ENCODE measurements at places on chromosomes 6 and 20.

- DNase-seq = no peak
Observed at GRCh38 chr6:148973538-148974208, 226.8 kb downstream of the UST start.

- DNase-seq = no peak
Observed at GRCh38 chr20:4896971-4897497, 104.3 kb downstream of the SLC23A2 start.

- DNase-seq = no peak
Observed at GRCh38 chr6:163753430-163753829, 338.9 kb downstream of the QKI start.

- no peak for DNase-seq
Observed at GRCh38 chr20:58511861-58512260, 3.3 kb downstream of the APCDD1L start.

DNA sequence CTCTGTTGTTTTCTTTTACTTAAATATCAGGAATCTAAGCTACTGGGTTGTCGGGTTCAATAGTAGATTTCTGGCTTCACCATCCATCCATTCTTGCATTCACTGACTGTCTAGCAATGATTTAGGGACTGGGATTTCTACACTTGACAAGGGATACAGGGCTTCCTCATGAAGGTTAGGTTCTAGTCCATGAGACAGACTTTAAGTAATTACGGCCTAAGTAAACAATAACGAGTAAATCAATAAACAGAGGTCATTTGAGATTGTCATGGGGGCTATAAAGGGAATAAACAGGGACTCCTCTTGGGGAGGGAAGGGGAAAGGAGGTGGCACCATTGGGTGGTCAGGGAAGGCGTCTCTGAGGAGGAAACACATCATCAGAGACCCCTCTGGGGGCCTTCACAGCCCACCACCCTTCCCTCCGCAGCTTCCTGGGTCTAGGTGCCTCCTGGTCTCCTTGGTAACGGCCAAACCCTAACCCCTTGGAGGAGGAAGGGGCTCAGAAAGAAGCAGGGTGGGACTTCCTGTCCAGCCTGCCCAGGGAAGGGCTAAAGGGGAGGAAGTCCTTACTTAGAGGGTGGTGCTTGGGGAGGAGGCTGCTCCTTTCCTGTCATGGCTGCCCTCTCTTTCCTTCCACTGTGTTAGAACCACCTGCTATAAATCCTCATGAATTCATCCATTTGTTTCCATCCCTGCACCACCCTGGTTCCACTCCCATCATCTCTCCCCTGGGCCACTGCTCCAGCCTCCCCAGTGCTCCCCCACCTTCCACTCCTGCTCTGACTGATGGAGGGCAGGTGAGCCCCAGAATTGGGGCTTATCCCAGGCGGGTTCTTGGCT lies 33.3 kb downstream of the BPIFB4 start:
- DNase-seq = no peak

- DNase-seq = no peak
Observed at GRCh38 chr6:121405306-121405705, 30.1 kb upstream of the GJA1 start.

DNA sequence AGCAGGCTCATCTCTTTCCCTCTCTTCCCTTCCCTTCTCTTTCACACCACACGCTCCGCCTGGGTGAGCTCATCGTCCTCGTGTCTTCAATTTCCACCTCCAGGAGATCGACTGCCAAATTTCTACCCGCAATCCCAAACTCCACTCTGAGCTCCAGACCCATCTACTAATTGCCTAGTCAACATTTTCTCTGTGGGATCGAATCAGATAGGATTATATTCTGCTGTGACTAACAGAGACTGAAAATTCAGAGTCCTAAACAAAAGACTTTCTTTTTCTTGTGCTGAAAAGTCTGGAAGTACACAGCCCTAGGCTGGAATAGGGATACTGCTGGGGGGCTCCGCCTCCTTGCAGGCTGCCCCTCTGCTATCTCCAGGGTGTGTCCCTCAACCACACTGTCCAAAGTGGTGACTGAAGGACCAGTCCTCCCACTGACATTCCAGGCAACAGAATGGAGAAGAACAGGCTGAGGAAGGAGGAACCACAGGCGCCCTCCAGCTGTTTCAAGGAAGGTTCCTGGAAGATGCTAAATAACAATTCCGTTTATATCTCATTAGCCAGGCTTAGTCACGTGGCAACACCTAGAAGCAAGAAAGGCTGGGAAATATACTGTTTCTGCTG lies 5.0 kb upstream of the HSPA12B start:
- peak; percentile 37 for DNase-seq

GRCh38 chr20:62405108-62405980 lies 1.7 kb downstream of the CABLES2 start:
- peak; percentile 69 for DNase-seq

DNA sequence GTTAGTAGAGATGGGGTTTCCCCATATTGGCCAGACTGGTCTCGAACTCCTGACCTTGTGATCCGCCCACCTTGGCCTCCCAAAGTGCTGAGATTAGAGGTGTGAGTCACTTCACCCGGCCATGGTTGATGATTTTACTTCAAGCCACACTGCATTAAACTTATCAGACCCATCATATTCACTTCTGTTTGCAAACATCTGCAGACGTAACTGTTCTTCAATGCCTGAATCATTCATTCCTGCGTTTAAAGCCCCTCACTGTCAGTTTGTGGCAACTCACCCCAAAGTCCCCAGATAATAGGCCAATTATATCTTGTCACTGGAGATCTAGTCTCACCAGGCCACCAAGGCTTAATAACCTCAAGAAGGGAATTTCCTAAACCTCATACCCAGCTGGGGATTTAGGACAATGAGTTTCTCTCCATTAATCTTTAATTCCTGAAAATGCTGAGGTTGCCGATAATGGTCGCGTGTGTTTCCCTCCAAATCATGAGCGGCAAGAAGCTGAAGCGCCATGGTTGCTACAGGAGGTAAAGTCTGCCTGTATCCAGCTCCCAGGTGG lies 229.6 kb downstream of the LY86 start:
- no peak for DNase-seq

- DNase-seq = no peak
Observed at GRCh38 chr6:109373762-109374161, 8.5 kb downstream of the CD164 start.

DNA sequence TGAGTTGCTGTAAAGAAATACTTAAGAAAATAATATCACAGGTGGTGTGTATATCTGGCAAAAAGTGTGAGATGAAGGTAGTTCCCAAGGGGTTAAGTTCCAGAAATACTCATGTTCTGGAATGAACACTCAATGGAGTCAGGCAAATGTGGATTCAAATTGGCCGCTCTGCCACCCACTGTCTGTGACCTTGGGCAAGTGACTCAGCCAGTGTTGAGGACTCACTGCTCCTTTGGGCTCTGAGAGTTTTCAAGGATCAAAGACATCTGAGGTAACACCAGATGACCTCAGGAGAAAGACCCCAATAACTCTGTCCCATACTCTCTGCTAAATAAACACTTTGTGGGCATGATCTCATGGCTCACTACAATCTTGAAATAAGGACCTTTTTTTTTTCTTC lies 59.2 kb upstream of the EYA2 start:
- no peak for DNase-seq

- DNase-seq = peak; percentile 51
Observed at GRCh38 chr20:20237093-20237959, 130.6 kb upstream of the INSM1 start.

GRCh38 chr6:17470938-17471327 lies 77.5 kb downstream of the CAP2 start:
- no peak for DNase-seq

DNA sequence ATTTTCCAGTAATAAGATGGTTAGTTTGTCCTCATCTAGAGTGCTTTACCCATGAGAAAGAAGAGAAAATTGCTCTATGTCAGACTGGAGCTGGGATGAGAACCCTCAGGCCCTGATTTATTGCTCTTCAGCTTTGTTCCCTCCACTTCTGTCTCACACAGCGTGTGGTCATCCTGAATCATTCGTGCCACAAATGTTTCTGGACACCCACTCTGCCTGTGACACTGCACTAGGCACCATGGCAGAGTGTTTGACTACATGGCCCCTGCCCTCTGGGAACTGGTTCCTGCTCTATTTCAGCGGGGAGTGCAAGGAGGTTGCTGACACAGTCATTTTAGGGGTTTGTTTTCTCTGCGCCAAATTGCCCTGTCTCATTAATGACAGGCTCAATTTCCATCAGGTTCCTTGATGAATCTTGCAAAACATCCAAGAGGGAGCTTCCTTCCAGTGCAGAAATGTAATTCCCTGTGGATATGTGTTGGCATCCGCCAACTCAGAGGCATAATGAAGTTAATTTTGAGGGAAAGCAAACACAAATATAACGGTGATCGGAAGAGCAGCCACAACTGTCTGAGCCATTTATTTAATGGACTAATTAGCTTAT lies 207.5 kb downstream of the CLIC5 start:
- no peak for DNase-seq

GRCh38 chr6:17182961-17183360 lies 81.1 kb downstream of the STMND1 start:
- no peak for DNase-seq

DNA sequence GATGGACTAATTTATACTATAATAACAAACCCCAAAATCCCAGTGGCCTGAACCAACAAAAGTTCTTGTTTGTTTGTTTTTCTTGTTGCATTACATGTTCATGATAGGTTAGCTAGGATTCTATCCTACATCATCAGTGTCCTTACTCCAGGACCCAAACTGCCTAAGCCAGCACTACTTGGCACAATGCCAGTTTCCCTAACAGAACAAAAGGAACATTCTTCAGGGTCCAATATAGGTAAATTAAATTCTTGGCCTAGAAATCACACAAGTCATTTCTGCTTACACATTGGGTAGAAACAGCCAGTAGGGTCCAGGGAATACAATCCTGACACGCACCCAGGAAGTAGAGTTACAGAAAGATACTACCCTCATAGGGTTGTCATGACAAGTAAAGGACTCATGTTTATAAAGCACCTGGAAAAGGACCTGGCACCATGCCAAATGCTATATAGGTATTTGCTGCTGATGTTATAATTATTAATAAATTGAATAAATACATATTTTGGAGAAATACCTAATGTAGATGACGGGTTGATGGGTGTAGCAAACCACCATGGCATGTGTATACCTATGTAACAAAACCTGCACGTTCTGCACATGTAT lies 38.8 kb downstream of the RCAN2 start:
- DNase-seq = no peak

DNA sequence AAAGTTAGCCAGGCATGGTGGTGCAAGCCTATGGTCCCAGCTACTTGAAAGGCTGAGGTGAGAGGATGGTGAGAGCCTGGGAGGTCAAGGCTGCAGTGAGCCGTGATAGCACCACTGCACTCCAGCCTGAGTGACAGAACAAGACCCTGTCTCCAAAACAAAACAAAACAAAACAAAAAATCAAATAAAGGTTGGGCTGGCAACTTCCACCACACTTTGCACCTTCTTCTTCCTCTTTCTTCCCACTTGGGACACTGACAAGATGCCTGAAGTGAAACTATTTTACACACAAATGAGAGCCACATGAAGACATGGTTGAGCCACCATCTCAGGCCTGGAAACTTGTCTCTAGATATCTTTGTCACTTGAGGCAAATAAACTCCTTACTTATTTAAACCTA lies 53.8 kb upstream of the CCDC28A start:
- DNase-seq = no peak

DNA sequence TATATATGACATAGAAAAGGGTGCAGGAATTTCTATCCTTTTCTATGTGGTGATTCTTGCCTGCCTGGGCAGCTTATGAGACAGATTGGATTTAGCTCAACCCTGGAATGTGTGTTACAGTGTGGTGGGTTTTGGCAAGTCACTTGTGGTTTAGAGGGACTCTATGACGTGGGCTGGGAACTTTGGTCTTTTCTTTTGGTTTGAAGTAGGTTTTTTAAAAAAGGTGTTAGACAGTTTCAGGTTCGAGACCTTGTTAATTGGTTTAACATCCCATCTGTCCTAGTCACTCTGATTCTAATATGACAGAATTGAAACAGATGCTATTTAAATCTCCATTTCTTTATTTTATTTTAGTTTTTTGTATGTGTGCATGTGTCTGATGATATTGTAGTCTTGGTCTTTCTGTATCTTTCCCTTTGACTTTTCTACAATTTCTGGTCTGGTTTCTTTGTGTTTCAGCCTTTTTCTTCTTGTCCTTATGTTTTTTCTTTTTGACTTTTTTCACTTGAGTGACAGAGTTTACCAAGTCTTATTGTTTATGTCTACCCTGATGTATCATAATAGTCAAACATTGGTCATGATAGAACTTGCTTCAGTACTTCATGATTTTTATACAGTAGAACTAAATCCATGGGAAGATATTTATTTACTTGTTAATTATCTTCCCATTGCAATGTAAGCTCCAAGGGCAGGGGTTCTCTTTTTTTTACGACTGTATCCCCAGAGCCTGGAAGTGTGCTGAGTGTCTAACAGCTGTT lies 174.3 kb downstream of the CDKAL1 start:
- peak; percentile 55 for DNase-seq

GRCh38 chr6:143183666-143184065 lies 123.0 kb downstream of the AIG1 start:
- no peak for DNase-seq

GRCh38 chr20:48469026-48469425 lies 358.8 kb downstream of the PREX1 start:
- DNase-seq = no peak

GRCh38 chr6:42365021-42365420 lies 86.7 kb downstream of the TRERF1 start:
- no peak for DNase-seq

DNA sequence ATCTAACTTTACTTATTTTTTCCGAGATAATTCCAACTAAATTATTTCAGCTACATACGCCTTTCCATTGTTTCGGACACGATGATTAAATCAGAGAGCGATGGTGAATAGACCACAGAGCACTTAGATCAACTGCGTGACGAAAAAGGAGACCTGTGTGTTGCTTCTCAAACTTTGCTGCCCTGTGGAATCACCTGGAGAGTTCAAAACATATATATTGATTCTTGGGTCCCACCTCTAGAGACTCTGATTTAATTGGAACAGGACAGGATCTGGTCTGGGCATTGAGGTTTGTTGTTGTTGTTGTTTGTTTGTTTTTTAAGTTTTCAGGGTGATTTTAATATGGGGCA lies 401 bp upstream of the TNFRSF21 start:
- DNase-seq = no peak

- no peak for DNase-seq
Observed at GRCh38 chr6:90424580-90424979, 127.9 kb upstream of the BACH2 start.

DNA sequence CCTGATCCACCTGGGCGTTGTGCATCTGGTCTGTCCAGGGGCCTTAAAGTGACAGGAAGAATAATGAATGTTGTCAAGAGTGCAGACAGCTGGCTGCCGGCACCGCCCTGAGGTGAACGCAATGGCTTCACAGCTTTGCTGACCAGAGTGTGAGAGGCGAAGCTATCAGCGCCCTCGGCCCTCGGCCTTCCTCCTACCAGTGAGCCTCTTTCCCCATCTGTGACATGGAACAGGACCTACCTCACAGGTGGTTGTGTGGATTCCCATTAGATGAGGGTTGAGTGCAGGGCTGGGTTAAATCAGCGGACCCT lies 54.8 kb downstream of the CTCFL start:
- DNase-seq = no peak

All from H4 (cell line).